ENCODE measurements at places on chromosomes 12 and 14. TPM values are rescaled to one million over a fixed set of nuclear protein-coding genes. Genes with fewer than 3 reads are reported as not detected.

Gene MMP19
- 1.3 TPM for total RNA-seq

Gene WNT1
- total RNA-seq, result 2.8 TPM

Gene JPH4
- total RNA-seq, result not detected

Gene TCL1B
- not detected for total RNA-seq

Gene TPPP2
- total RNA-seq, result not detected

Gene KRT85
- total RNA-seq, result not detected

Gene SERPINA12
- total RNA-seq, result not detected

Gene ING4
- 83.5 TPM for total RNA-seq

Gene FITM1
- total RNA-seq, result 3.2 TPM

Gene SVOP
- total RNA-seq, result not detected

Gene C12orf56
- total RNA-seq, result not detected

Gene OR11H7
- not detected for total RNA-seq

Gene GPR68
- total RNA-seq, result 10.8 TPM

Gene KRT7
- not detected for total RNA-seq

Gene MAP1LC3B2
- 1.7 TPM for total RNA-seq

Gene COL2A1
- not detected for total RNA-seq

Gene GALNT9
- not detected for total RNA-seq

Gene RD3L
- total RNA-seq, result not detected

Gene SLC7A7
- total RNA-seq, result 0.70 TPM

Gene CPNE6
- total RNA-seq, result not detected

Gene SERPINA3
- total RNA-seq, result not detected

Gene KRT72
- total RNA-seq, result 7.7 TPM

Gene GALC
- 26.6 TPM for total RNA-seq

Gene TGM1
- total RNA-seq, result 16.1 TPM

Gene NELL2
- 233 TPM for total RNA-seq

Gene GPD1
- 2.0 TPM for total RNA-seq

Gene SLCO1B1
- not detected for total RNA-seq

Gene BHLHE41
- 0.20 TPM for total RNA-seq

Gene CCDC177
- total RNA-seq, result not detected

Gene RHEBL1
- 2.9 TPM for total RNA-seq

Gene RFX4
- total RNA-seq, result not detected

Gene KCNC2
- total RNA-seq, result not detected

Gene BIN2
- total RNA-seq, result 221 TPM

Gene RTL1
- not detected for total RNA-seq

Gene FAM161B
- total RNA-seq, result 6.5 TPM

Gene PUS1
- 41.8 TPM for total RNA-seq

Gene CLEC4D
- total RNA-seq, result not detected

Gene NUDT14
- 17.4 TPM for total RNA-seq

Gene PRH2
- total RNA-seq, result not detected

Gene FAM216A
- total RNA-seq, result 16.4 TPM

Gene ELK3
- total RNA-seq, result 56.4 TPM

Gene TRIM9
- 0.55 TPM for total RNA-seq

Gene AHNAK2
- total RNA-seq, result 0.15 TPM

Gene SLC39A5
- 2.1 TPM for total RNA-seq

Gene CLEC9A
- total RNA-seq, result not detected

Gene TUNAR
- not detected for total RNA-seq

Gene WNT5B
- total RNA-seq, result not detected

Gene BEGAIN
- 1.6 TPM for total RNA-seq

All from CD4-positive, alpha-beta memory T cell (primary cell).